Cerebellar cortex (tissue), 1 donor: ENCODE measurements at places on chromosomes 11 and 22.

DNA sequence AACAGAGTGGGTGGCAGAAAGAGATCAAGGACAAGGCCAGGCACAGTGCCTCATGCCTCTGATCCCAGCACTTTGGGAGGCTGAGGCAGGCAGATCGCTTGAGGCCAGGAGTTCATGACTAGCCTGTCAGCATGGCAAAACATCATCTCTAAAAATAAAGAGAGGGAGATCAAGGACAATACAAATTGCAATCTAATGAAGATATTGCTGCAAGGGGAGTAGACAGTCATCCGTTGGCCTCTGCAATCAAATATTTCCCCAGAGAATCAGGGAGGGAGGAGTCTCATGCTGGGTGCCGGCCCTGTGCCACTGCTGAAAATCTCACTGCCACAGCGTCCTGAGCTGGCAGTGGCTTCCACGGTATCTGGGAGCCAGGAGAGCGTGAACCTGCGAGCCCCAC, 19.4 kb upstream of the IL17RA start:
- no peak for DNase-seq

DNA sequence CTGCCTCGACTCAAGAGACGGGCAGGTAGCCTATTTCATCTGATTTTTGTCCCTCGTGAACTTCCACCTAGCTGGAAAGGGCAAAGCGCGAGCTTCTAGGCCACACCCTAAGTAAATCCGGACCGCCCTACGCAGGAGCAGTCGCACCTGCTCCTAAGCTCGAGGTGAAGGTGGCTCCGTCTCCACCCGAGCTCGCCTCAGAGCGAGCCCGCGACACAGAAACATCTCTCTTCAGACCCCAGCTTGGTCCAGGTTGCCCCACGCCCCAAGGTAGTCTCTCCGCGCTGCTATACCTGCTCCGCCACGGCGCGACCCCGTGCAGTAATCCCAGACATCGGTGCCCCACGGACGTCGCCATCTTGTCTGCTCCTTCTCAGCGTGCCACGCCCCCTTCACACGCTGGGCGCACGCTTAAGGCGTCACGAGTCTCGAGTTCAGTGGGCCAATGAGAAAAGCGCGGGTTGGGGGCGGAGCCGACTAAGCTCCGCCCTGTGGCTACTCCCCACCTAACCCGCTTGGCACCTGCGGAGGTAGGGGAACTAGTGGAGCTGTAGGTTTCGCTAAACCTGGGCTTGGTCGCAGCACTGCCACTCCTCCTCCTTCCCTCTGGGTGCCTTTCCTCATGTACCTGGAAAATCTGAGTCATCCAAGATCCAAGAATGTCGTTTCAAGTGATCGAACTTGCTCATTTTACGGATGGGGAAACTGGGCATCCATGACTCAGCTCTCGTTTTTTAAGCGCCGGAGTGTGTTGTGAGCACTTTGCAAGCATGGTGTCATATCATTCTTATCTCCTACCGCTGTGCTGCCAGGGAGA, at the start of gene PISD:
Gene PISD (minus strand): TSS at position 365 of the 817 bp plus-strand sequence. CDS start 7 bp downstream, at position 358.
- peak; percentile 97 for DNase-seq

GRCh38 chr11:122207921-122208764, 92.1 kb upstream of the BLID start:
- no peak for DNase-seq

DNA sequence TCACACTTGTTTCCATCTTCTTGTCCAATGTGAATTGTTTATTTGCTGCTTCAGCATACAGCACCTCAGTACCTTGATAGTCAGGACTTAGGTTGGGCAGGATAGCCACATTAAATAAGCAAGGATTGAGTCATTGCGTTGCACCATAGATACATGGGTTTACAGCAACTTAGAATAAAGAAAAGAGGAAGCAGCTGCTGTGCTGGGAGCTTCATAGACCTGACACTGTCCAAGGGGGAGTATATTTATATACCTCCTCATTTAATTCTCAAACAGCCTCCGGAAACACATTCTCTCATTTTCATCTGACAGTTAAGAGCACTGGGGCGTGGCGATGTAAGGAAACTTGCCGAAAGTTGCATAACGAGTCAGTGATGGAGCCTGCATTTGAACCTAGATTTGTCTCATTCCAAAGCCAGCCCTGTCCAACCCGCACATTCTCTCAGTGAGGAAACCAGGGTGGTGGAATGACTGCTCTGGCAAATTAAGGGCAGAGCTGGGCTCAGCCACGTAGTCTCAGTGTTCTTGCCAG, 42.2 kb downstream of the UBASH3B start:
- DNase-seq: no peak

- DNase-seq: peak; percentile 72
Observed at GRCh38 chr22:22884010-22884887, 3.4 kb upstream of the IGLL5 start.

DNA sequence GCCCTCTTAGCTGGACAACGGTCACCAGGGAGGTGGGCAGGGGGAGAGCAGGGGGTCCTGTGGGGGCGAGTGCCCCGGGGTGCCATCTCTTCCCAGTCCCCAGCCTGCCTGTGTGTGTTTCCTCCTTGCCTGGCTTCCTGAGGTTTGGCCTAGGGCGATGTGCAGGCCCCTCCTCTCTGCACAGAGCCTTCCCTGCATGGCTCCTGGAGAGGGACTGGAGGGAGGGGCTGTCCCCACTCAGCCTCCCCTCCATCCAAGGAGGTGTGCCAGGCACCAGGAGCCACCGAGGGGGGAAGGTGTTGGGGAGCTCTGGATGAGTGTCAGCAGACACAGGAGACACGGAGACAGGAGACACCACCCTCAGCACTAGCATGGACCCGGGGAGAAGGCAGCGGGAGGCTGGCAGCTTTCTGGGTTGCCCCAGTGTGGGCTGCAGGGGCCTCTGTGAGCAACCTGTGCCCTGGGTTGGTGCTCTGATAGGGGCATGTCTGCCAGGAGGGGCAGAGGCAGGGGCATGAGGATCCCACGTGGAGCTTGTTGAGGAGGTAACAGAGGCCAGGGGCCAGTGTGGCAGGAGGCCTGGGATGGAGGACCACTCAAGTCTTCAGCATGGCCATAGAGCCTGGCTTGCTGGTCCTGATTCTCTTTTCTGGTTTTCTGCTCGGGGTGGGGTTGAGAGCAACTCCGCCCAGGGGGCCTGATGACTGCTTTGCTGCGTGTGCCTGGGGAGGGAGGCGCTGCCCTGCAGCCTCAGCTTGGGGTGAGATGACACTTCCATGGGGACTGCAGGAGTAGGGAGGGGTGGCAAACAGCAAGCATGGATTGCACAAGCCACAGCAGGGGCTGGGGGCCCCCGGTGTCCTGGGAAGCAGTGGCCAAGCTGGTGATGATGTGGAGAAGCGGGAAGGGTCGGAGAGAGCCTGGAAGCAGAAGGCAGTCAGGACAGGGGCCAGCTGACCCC, 78.8 kb downstream of the ST3GAL4 start:
- DNase-seq: no peak

GRCh38 chr22:43099095-43099494, 9.9 kb upstream of the TTLL1 start:
- no peak for DNase-seq

DNA sequence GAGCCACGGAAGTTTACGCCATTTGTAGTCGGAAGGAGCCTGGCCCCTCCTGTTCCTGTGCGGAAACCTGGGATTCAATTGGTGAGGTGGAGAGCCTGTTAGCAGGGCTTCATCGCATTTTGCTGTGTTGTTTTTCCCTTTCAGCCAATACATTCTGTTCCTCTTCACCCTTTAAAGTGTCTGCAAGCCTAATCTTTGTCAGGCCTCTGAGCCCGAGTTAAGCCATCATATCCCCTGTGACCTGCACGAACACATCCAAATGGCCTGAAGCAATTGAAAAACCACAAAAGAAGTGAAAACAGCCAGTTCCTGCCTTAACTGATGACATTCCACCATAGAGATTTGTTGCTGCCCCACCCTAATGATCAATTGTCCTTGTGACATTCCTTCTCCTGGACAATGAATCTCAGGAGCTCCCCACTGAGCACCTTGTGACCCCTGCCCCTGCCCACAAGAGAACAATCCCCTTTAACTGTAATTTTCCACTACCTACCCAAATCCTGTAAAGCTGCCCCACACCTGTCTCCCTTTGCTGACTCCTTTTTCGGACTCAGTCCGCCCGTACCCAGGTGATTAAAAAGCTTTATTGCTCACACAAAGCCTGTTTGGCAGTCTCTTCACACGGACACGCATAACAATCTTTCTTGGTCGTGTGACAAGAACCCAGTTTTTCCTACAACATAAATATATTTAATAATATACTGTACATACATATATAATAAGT, 37.1 kb upstream of the MMP12 start:
- peak; percentile 1 for DNase-seq

- DNase-seq: no peak
Observed at GRCh38 chr11:66277471-66278362, at the start of gene CNIH2. CNIH2 (plus strand) TSS chr11:66278175; CDS start chr11:66278457, 282 bp downstream.

GRCh38 chr22:46774253-46774979, 12.0 kb downstream of the TBC1D22A start:
- DNase-seq: no peak

- no peak for DNase-seq
Observed at GRCh38 chr11:24406389-24406788, 90.5 kb upstream of the LUZP2 start.

DNA sequence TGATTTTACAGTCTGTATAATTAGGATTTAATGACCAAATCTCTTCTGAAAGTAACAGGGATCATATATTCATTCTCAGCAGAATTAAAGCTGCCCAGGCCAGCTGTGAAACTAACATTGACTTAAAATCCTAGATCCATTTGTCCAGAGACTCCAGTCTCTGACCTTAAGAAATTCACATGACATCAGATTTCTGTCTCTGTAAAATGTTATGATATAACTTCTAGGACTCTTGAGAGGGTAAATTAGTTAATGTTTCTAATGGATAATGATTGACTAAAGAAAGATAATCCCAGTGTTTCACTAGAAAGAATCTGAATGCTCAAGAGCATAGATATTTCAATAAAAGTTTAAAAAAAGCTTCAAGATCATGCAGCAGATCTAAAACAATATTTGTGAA, 6.3 kb downstream of the NOX4 start:
- no peak for DNase-seq

DNA sequence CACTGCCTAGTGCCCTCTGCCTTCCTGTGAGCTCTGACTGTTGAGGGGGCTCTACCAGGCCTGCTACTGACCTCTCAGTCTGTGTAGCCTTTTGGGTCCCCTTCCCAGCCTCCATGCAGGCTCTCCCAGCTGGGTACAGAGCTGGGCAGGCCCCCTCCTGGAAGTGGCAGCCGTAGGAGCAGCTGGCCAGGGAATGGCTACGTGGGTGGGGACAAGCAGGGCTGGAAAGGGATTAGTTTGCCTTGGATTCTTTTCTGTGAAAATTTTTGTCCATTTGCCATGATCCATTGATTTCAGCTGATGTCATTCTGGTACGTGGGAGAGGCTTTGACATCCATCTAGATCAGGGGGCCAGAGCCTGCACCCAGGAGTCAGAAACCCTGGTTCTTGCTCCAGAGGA, 23.9 kb upstream of the NECTIN1 start:
- no peak for DNase-seq

DNA sequence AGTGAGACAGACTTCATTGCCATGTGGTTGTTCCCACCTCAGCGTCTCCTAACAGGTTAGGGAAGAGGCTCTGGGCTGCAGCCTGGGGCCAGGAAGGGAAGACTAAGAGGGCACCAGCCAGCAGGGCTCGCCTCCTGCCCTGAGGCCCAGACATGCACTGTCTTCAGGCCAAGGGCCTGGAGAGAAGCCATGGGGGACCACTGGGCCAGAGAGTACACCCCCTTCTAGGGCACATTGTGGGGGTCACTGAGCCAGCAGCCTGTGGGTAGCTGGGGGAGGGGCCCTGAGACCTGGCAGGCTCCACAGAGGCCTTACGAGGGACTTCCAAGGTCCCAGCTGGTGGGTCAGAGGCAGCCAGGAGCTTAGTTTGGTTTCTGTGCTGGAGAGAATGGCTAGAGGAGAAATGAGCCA, 25.0 kb upstream of the MYRF start:
- DNase-seq: peak; percentile 76

- DNase-seq: no peak
Observed at GRCh38 chr22:46553189-46553588, 15.8 kb upstream of the CELSR1 start.

DNA sequence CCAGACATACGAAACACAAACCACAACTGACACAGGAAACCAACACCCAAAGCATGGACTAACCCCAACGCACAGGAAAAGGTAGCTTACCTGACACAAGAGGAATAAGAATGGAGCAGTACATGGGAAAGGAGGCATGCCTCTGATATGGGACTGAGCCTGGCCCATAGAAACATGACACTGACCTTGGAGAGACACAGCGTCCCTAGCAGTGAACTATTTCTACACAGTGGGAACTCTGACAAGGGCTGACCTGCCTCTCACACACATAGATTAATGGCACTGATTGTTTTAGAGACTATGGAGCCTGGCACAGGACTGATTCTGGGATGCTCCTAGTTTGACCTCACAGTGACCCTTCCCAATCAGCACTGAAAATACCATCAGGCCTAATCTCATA, 12.0 kb downstream of the CCKBR start:
- DNase-seq: no peak

GRCh38 chr11:45880772-45881570, 4.5 kb upstream of the MAPK8IP1 start:
- DNase-seq: peak; percentile 96

GRCh38 chr11:16297332-16297731, 59.0 kb downstream of the SOX6 start:
- no peak for DNase-seq
